ENCODE measurements at places on chromosomes 12 and 14. TPM values are rescaled to one million over a fixed set of nuclear protein-coding genes. Genes with fewer than 3 reads are reported as not detected.
A peak's percentile ranks its signal among the peaks of the same experiment; 100 is the strongest.

DNA sequence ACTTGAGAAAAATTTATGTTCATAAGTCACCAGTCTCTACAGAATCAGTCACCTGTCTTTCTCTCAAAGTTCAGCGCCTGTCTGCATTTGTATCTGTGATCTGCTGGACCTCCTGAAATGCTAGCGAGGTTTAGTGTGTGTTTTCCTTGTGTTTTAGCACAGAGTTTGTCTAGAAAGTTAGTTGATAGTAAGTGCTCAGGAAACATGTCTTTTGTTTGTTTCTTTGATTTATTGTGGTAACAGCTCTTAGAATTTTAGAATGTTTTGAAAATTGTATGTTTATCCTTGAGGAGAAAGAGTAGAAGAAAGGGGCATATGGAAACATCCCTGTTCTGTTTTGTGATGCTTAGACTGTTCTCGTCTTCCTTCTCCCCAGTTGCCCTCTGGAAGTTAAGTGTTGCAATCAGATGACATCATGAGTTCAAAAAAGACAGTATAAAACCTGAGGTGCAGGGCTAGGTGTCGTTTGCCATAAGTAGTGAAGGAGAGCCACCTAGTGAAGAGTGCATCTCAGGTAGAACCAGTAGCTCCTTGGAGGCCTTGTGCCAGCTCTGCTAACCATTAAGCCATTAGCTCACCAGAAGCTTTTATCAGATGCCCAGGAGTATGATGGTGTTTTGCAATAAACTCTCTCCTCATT is 44.8 kb downstream of the FBXW8 start:
- no peak overlapping the region for H3K4me3 ChIP-seq
- DNase-seq = peak; percentile 49
- no peak overlapping the region for H3K27ac ChIP-seq
- H3K4me1 ChIP-seq = peaks cover 1% of the 10 kb centered on the region

DNA sequence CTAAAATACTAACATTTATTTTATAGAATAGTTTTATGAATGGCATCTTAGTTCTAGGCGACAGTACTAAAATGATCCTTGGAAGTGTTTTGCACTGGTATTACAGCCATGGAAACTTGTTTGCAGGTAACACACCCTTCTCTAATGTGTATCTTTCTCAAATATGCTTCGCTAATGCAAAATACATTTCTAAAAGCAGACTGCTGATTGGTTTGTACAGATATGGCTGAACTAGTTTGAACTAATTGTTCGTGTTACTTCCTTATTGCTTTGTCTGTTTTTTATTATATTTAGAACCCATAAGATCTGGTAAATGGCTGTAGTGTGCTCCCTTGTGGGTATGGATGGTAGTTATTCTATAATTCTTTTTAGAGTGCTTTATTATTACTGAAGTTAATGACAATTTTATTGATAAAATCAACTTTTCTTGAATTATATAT is 53.0 kb downstream of the ATF7IP start:
- H3K36me3 ChIP-seq = peaks cover 23% of the 10 kb centered on the region
- peak overlapping the region; percentile 71 for H3K27ac ChIP-seq
- no peaks in the 10 kb centered on the region for H3K27me3 ChIP-seq
- peak overlapping the region; percentile 78 for H3K4me3 ChIP-seq
- DNase-seq = peak; percentile 60

DNA sequence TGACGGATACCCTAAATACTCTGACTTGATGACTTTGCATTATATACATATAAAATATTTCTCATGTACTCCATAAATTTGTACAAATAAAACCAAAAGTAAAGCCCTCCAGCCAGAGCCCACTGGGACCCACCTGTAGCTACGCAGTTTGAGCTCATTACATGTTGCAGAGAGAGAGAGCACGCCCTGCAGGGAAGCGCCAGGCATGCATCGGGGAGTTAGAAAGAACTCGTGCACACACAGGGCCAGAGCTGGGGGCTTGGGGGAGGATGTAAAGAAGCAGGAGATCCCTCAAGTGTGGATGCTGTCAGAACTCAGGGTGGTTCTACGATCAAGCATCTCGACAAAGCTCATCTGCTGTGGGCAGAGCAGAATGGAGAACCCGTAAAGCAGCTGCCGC is 178.5 kb upstream of the RTL1 start:
- no peak for DNase-seq
- no peaks in the 10 kb centered on the region for H3K27me3 ChIP-seq
- no peak overlapping the region for H3K4me3 ChIP-seq

DNA sequence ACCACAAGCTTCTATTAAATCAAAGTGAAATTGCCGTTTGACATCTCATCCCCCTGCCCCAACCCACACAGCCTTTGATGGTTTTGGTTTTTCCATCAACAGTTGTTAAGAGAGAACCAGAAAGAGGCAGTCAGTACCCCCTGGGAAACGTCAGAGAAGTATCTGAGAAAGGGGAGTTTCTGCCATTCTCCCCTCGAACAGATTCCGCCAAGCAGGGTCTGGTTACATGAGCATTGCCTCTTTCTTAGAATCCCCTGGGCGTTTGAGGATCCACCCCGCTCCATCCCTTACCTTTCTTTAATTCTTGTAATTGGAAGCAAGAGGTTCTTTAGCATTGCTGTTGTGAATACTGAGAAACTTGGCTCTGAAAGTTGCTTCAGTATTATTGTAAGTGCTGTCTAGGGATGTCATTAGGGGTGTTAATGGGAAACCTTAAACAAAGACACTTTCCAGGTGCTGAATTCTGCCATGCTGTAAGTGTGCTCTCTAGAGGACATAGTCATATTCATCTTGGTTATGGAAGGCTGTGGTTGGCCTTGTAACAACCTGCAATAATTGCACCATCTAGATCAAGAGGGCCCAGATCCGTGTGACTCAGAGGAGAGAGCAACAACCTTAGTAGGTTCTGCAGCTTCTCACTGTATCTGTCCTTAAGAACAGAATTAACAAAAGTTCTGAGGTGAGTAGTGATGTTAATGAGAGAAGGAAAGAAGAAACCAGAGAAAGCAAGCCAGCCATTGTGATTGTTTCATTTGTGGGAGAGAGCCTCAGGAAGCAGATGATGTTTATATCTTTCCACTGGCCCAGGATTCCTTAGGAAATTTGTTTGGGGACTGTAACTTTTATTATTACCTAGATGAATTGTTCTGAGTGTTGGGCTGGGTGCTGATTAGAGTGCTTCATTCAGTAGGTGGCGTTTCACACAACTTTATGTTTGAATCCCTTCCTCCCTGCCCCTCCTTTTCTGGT is 9.0 kb downstream of the TMBIM6 start:
- peak overlapping the region; percentile 68 for H3K27ac ChIP-seq
- H3K4me3 ChIP-seq = peak overlapping the region; percentile 69
- H3K4me1 ChIP-seq = peaks cover 71% of the 10 kb centered on the region
- peak; percentile 72 for DNase-seq

GRCh38 chr12:26523708-26524150 is 309.3 kb downstream of the ITPR2 start:
- H3K27ac ChIP-seq = no peak overlapping the region
- no peak for DNase-seq
- H3K4me3 ChIP-seq = no peak overlapping the region

DNA sequence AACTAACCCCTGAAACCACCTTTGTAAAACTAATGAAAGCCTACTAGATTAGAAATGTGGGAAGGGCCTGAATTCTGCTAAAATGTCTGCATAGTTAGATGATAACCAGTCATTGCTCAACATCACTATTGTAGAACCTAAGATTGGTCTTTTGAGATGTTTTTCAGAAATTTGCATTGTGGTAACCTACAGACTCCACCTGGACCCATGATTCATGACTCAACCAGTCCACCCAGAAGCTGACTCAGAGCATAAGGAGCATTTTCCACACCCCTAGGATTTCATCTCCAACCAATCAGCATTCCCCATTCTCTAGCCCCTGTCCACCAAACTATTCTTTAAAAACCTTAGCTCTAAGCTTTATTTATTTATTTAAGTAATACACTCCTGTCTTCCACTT is 30.4 kb upstream of the CHGA start:
- no peak overlapping the region for H3K4me3 ChIP-seq
- DNase-seq = no peak
- H3K27ac ChIP-seq = no peak overlapping the region

DNA sequence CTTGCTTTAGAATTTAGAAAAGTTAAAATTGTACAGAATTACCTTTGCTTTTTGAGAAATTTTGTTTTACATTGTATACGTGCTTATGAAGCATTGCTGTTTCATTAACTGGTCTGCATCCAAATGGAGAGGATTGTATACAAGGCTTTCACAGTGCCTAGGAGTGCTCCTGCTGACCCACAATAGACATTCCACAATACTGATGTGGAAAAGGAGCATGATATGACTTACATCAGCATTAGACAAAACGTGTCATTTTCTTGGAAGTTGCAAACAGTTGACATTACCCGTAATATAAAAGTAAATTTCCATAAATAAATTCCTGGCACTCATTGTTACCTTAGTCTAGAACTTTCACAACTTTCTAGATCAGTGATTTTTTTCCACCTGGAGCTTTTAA is 1.9 kb downstream of the PRKD1 start:
- H3K4me3 ChIP-seq = no peak overlapping the region
- DNase-seq = no peak
- H3K36me3 ChIP-seq = no peaks in the 10 kb centered on the region
- peaks cover 5% of the 10 kb centered on the region for H3K27me3 ChIP-seq
- H3K4me1 ChIP-seq = no peaks in the 10 kb centered on the region

DNA sequence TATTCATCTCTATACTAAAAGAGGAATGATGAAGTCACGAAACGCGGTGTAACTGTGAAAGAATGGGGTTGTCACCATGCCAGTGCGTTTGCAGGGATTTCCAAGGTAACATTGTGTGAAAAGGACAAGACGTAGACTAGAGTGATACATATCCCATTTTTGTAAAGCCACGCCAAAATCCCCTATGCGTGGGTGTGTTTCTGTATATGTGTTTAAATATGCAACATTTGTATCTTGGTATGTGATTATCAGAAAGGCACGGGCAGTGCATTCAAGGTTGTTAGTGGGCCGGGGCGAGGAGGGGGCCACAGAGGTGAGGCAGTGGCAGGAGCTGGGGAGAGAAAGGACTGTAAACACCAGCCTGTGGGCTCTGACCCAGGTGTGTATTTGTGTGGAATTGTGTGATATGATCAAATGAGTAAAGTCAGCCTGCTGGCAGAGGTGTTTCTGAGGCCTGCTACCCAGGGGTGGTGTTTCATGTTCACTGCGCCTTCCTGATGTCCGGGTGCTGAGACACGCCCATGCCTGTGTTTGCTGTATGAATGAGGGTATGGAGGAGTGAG is 137.8 kb downstream of the ADGRD1 start:
- H3K27ac ChIP-seq = no peak overlapping the region
- no peak overlapping the region for H3K4me3 ChIP-seq
- H3K27me3 ChIP-seq = no peaks in the 10 kb centered on the region
- H3K4me1 ChIP-seq = no peaks in the 10 kb centered on the region
- H3K36me3 ChIP-seq = no peaks in the 10 kb centered on the region
- no peak for DNase-seq

DNA sequence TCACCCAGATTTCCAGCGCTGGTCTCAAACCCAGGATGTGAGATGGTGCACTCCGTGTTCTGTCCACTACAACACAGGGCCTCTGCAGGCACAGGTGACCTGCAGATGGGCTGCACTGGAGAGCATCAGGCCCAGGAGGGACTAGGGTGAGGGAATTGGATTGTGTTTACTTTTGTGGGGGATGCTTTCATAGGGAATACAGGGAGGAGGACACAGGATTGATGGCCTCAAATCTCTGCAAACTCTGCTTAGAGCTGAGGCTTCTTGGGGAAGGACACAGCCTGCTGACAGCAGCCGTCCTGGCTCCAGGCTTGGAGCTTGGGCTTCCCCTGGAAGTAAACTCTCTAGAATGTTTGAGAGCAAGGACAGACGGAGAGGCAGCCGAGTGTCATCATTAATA is 57.1 kb downstream of the NTF3 start:
- DNase-seq = no peak
- no peak overlapping the region for H3K4me3 ChIP-seq
- H3K27me3 ChIP-seq = no peaks in the 10 kb centered on the region
- no peaks in the 10 kb centered on the region for H3K36me3 ChIP-seq
- H3K27ac ChIP-seq = no peak overlapping the region
- H3K4me1 ChIP-seq = no peaks in the 10 kb centered on the region

GRCh38 chr12:89574736-89575208 is 48.9 kb upstream of the POC1B start:
- H3K27ac ChIP-seq = no peak overlapping the region
- no peaks in the 10 kb centered on the region for H3K4me1 ChIP-seq
- no peaks in the 10 kb centered on the region for H3K36me3 ChIP-seq
- H3K4me3 ChIP-seq = no peak overlapping the region
- no peaks in the 10 kb centered on the region for H3K27me3 ChIP-seq

GRCh38 chr12:109116611-109116949 is 193 bp downstream of the ACACB start:
- H3K27me3 ChIP-seq = no peaks in the 10 kb centered on the region
- peaks cover 11% of the 10 kb centered on the region for H3K4me1 ChIP-seq
- H3K27ac ChIP-seq = no peak overlapping the region

DNA sequence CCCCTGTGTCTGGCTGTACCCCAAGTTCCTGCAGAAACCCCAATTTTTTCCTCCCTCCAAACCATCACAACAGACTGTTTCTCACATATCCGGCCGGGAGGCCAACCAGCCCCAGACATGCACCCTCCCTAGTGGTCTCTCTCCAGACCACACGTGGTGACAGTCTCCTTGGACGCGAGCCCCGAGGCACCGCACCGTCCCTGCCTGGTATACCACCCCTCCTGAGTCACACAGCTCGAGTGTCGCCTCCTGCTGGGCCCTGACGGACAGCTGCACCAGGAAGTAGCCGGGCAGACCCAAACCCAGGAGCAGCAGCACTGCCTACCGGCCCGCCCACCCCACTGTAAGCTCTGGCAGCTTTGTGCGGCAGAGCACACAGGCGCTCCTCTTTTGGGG is 97.4 kb downstream of the RFLNA start:
- no peak overlapping the region for H3K4me3 ChIP-seq
- DNase-seq = no peak
- peaks cover 27% of the 10 kb centered on the region for H3K36me3 ChIP-seq
- no peak overlapping the region for H3K27ac ChIP-seq

GRCh38 chr14:58663494-58664111 is 25.8 kb downstream of the DACT1 start:
- no peak overlapping the region for H3K27ac ChIP-seq
- no peak overlapping the region for H3K4me3 ChIP-seq
- no peaks in the 10 kb centered on the region for H3K4me1 ChIP-seq
- no peak for DNase-seq
- H3K36me3 ChIP-seq = no peaks in the 10 kb centered on the region
- H3K27me3 ChIP-seq = peaks cover 3% of the 10 kb centered on the region

DNA sequence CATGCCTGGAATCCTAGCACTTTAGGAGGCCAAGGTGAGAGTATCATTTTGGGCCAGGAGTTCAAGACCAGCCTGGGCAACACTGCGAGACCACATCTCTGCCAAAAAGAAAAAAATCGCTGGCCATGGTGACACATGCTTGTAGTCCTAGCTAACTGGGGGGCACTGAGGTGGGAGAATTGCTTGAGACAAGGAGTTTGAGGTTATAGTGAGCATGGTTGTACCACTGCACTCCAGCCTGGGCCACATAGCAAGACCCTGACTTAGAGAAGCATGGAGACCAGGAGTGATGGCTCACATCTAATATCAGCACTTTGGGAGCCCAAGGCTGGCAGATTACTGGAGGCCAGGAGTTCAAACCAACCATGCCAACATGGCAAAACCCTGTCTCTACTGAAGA is 9.2 kb downstream of the PTGES3 start:
- H3K27ac ChIP-seq = peak overlapping the region; percentile 25
- peaks cover 77% of the 10 kb centered on the region for H3K4me1 ChIP-seq
- no peak for DNase-seq
- H3K27me3 ChIP-seq = no peaks in the 10 kb centered on the region
- no peak overlapping the region for H3K4me3 ChIP-seq
- H3K36me3 ChIP-seq = peaks cover 20% of the 10 kb centered on the region

SLC7A8 gene
- total RNA-seq = not detected

CLEC4E gene
- not detected for total RNA-seq

LMO3 gene
- total RNA-seq = not detected

PZP gene
- total RNA-seq = not detected

C12orf60 gene
- 0.54 TPM for total RNA-seq

ADAM21 gene
- total RNA-seq = not detected

PRMT5 gene
- 19.3 TPM for total RNA-seq

FGD4 gene
- 0.67 TPM for total RNA-seq

TPH2 gene
- not detected for total RNA-seq

SLC41A2 gene
- 4.7 TPM for total RNA-seq

All from CD4-positive, CD25-positive, alpha-beta regulatory T cell (primary cell).